A549 treated with Hydrocortisone at 1 μM for 4 hours (cell line): ENCODE measurements at places on chromosomes 4 and X. TPM values are rescaled to one million over a fixed set of nuclear protein-coding genes. Genes with fewer than 3 reads are reported as not detected.

GAB3 gene
- total RNA-seq = 0.45 to 0.93 TPM (median 0.82 TPM) in 5 replicates

RTL5 gene
- 2.1 to 2.9 TPM (median 2.3 TPM) in 5 replicates for total RNA-seq

EGF gene
- total RNA-seq = 0.23 to 0.59 TPM (median 0.35 TPM) in 5 replicates

GLOD5 gene
- total RNA-seq = not detected in 5 replicates

RADX gene
- total RNA-seq = 0.03 to 0.06 TPM (median 0.03 TPM) in 4 of 5 replicates, not detected in the other

ERAS gene
- 0.07 to 0.10 TPM in 2 of 5 replicates, not detected in the others for total RNA-seq

NLGN3 gene
- total RNA-seq = 0.80 to 1.2 TPM (median 0.97 TPM) in 5 replicates

TMSB15A gene
- 0.56 to 1.1 TPM (median 0.72 TPM) in 5 replicates for total RNA-seq

KLHL13 gene
- 0.20 to 0.29 TPM (median 0.21 TPM) in 5 replicates for total RNA-seq

SEC24B gene
- 15.3 to 24.3 TPM (median 19.7 TPM) in 5 replicates for total RNA-seq
